ENCODE measurements at places on chromosomes 1 and 21.
A peak's percentile ranks its signal among the peaks of the same experiment; 100 is the strongest.

- DNase-seq, result no peak
Measured at GRCh38 chr1:96308314-96308713, 413.3 kb upstream of the PTBP2 start.

GRCh38 chr1:172442404-172442803, 1.5 kb downstream of the PIGC start:
- DNase-seq, result no peak

- no peak for DNase-seq
Measured at GRCh38 chr1:11800756-11801433, 4.9 kb downstream of the MTHFR start.

- DNase-seq, result no peak
Measured at GRCh38 chr1:168297019-168297730, 16.5 kb downstream of the TBX19 start.

DNA sequence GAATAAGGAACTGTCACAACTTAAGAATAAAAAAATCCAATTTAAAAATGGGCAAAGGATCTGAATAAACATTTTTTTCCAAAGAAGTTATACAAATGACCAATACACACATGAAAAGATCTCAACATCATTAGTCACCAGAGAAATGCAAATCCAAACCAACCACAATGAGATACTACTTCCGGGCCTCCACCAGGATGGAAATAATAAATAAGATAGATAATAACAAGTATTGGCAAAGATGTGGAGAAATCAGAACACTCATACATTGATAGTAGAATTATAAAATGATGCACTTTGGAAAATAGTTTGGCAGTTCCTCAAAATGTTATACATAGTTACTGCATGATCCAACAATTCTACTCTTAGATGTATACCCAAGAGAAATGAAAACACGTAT, 18.7 kb downstream of the ZSWIM5 start:
- no peak for DNase-seq

DNA sequence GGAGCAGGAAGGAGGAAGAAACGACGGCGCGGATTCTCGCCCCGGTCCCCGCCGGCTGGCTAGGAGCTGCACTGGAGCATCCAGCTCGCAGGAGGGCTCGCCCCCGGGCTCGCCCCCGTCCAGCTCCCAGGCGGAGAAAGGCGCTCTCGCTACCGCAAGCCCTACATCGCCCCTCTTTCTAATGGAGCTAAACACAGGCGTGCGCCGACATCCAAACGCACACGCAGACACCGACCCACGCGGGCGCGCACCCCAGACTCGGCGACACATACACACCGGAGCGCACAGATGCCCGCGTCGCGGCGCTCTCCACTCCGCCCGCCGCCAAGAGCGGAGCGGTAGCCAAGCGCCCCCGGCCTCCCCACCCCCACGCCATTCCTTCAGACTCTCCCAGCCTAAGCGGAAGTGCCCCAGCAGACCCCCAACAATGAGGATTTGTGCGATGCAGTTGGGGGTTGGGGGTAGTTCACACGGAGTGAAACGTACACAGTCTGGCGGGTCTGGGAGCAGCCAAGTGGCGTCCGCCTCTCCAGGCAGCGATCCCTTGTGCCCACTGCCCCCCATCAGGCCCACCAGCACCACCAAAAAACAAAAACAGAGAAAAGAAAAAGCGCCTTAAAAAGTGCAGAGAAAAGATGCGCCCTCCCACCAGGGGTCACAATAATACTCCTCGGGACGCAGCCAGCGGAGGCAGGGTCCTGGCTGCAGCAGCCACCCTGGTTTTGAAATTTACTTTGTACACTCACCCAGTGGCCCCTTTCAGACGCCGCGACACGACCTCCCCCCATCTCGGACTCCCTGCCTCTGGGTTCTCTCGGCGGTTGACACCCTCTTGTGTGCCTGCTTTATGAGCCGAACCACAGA, 1.4 kb downstream of the DAB1 start:
- DNase-seq, result no peak

- DNase-seq, result no peak
Measured at GRCh38 chr1:2009101-2010053, 5.8 kb upstream of the CFAP74 start.

GRCh38 chr1:196887515-196888239, at the start of gene CFHR4:
TSS of gene CFHR4 (plus strand) at chr1:196888052. CDS start at chr1:196888151, 99 bp downstream.
- no peak for DNase-seq

DNA sequence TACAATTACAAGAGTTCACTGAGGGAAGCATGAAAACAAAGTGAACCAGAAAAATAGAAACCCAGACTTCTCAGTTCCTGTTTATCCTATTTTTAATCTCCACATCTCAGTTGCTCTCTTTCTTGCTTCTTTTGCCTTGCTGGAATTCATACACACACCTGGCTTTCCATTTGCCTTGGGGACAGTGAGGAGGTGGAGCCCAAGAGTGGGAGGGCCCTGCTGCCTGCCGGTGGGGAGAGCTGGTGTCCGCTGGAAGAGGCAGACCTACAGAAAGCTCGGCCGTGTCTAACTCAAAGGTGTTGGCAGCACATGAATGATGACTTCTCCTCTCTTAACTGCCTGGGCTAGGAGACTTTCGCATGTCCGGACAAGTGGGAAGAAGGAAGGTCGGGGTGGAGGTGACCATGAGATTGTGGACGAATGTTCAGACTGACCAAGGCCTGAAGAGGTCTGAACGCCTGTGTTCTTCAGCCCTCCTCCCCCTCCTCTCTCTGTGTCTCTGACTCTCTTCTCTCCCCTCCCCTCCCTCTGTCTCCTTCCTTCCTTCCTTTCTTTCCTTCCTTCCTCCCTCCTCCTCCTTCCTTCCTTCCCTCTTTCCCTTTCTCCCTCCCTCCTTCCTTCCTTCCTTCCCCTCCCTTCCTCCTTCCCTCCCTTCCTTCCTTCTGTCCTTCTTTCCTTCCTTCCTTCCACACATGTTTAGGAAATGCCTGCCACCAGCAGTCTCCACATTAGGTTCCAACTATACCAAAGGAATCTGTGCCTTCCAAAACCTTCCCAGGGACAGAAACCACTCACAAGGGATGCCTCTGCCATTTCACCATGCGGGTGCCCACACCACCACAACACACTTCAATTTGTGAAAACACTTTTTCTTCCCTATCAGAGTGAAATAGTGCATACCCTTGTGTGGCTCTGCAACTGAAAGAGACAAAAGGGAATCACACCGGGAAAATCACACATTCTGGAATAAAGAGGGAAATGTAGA, 157.3 kb upstream of the RUNX1 start:
- DNase-seq, result no peak

GRCh38 chr1:187396226-187396625, 567.5 kb downstream of the PLA2G4A start:
- DNase-seq, result no peak

DNA sequence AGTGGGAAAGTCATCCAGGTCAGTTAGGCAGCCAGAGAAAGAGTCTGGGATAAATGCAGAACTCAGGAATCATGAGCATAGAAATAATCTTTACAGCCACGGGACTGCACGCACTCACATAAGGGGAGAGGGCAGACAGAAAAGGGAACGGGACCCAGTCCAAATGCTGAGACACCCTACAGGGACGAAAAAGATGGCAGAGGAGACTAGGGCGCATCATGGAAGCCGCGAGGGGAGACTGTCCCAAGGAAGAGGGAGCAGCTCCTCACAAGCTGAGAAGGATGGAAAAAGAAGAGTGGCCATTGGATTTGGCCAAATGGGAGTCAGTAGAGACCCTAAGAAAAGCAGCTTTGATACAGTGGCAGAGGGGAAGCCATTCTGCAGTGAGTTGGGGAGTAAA, 102.9 kb upstream of the TLR5 start:
- DNase-seq, result no peak

DNA sequence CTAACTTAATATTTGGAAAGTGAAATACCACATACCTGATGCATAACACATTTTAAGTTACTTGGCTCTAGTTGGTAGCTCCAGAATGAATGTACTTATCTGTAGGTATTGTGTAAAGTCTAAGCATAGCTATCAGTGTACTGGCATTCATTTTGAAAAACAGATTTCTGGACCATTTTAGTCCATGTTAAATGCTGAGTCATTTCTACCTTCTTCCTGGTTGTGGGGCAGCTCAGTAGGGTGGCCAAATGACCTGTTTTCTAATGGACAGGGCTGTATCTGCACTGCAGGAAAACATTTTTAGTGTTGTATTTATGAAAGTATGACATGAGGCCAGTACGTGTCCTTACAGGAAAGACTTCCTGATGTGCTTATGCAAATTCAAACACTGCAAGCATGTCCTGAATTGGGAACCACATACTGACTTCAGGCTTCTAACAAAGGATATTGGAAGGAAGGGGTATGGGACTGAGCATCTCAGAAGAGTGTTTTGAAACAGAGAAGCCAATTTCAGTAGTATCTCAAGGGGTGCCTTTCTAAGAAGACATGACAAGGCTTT, 300.3 kb upstream of the B3GALT2 start:
- no peak for DNase-seq

- DNase-seq, result no peak
Measured at GRCh38 chr1:172733815-172734214, 74.9 kb downstream of the FASLG start.

DNA sequence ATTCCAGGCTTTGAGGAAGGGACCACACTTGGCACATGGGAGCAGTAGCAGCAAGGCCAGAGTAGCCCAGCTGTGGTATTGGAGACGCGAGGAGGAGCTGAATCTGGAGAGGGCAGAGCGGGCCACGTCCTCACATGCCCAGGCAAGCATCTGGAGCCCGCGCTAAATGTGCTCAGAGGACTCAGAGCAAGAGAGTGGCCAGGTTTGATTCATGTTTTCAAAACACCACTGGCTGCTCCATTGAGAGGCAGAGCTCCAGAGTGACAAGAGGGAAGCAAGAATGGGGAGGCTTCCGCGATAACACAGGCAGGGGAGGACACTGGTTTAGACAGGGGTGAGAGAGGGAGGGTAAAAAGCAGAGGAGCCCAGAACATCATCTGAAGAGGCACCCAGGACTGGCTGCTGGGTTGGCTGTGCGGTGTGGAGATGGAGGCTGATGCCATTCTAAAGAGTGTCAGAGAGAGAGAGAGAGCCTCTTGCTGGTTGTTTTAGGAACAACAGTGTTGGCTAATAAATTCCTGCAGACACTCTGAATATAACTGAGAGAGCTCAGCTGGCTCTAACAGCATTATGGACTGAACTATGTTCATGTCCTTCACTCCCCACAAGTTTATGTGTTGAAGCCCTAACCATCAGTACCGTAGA, 32.3 kb downstream of the RCAN1 start:
- DNase-seq, result peak; percentile 33

DNA sequence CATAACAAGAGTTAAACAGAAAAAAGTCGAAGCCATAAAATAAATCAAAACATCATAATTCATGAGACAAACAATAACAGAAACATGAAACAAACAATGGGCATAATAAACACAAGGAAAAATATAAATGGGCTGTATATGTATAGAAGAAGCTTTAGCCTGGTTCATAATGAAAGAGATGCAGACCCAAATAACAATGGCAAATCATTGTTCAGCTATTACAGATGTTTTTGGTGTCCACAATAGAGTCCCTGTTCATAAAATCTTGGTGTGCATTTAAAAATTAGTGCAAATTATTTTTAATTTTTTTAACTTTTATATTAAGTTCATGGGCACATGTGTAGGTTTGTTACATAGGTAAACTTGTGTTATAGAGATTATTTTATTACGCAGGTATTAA, 1185.9 kb upstream of the B3GALT2 start:
- no peak for DNase-seq

DNA sequence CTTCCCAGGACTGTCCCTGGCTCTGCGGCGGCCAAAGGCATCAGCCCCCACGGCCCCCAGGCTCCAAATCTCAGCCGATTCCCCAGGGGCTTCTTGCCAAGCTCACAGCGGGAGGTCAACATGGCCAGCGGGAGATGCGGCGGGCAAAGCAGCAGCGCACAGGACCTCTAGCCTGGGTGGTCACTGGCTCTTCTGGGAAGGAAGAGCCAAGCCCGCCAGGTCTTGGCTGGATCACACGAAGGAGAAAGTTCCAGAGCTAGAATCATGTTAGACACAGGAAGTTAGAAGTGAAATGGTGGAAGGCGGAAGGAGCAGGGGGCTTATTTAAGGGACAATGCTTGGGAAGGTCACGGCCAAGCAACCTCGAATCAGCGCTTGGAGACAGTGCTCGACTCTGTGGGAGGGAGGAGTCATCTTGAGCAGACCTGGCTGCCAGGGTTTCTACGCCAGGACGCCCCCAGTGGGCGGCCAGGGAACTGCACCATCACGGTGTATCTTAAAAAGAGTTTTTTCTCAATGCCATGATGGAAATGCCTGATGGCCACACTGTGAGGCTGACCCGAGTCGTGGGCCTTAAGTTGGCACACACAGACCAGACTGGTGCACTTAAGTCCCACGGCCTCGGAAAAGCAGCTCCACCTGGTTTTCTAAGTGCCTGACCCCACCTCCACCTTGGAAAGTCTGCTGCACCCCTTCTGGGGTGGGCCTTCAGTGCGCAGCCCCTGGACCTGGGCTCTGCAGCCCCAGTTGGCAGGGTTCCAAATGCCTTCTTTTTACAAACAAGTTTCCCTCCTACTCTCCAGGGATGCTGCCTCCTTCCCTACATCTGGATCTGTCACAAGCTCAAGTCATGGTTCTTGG, 29.3 kb downstream of the SLC66A1 start:
- DNase-seq, result peak; percentile 89

DNA sequence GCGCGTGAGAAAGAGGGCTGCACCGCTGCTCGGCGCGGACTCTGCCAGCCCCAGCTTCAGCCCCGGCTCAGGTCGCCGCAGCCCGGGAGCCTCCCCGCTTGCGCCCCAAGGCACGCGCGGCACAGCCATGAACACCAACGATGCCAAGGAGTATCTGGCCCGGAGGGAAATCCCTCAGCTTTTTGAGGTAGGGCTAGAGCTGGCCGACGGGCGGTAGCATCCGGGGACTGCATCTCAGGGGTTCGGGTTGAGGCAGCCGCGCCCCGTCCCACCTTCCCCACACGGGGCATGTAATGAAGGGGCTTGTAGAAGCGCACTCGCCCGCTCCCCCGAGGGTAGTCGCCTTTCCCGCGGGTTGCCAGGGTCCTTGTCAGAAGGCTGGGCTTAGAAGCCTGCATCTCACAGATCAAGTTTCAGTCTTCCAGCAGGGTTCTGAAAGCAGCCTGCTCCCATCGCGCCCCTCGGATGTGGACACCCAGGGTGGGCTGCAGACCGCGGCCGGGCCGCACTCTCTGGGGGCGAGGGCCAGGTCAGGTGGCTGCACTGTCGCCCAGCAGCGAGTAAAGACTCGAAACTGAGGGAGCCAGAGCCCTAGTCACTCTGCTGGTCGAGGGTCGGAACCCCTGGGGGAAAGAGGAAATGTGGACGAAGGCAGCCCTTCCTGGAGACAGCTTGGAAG, 507 bp downstream of the AK5 start:
- DNase-seq, result peak; percentile 36

- no peak for DNase-seq
Measured at GRCh38 chr1:47758341-47759250, 238.6 kb downstream of the TRABD2B start.

GRCh38 chr1:167934426-167935215, 1.9 kb upstream of the DCAF6 start:
- no peak for DNase-seq

- DNase-seq, result no peak
Measured at GRCh38 chr1:100718581-100718980, 961 bp upstream of the VCAM1 start.

GRCh38 chr1:232123775-232124659, 497.4 kb downstream of the DISC1 start:
- no peak for DNase-seq

GRCh38 chr1:109864930-109865612, 45.6 kb upstream of the CSF1 start:
- no peak for DNase-seq

Data from GM12891 (cell line).